ENCODE measurements at places on chromosomes 2 and 18.
A peak's percentile ranks its signal among the peaks of the same experiment; 100 is the strongest.

GRCh38 chr2:230348787-230349186, 21.8 kb downstream of the SP140L start:
- DNase-seq, result no peak

GRCh38 chr2:3204031-3204821, 173.4 kb downstream of the EIPR1 start:
- DNase-seq, result no peak

- no peak for DNase-seq
Measured at GRCh38 chr2:228699400-228699799, 517.9 kb upstream of the SPHKAP start.

DNA sequence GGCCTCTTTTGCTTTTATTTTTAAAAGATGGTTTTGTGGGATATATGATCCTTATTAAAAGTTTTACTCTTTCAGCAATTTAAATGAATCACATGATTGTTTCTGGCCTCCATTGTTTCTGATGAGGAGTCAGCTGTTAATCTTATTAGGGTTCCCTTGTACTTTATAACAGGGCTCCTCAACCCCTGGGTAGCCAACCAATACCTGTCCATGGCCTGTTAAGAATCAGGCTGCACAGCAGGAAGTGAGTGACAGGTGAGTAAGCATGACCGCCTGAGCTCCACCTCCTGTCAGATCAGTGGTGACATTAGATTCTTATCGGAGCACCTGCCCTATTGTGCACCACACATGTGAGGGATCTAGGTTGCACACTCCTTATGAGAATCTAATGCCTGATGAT, 45.1 kb upstream of the FAM98A start:
- no peak for DNase-seq

DNA sequence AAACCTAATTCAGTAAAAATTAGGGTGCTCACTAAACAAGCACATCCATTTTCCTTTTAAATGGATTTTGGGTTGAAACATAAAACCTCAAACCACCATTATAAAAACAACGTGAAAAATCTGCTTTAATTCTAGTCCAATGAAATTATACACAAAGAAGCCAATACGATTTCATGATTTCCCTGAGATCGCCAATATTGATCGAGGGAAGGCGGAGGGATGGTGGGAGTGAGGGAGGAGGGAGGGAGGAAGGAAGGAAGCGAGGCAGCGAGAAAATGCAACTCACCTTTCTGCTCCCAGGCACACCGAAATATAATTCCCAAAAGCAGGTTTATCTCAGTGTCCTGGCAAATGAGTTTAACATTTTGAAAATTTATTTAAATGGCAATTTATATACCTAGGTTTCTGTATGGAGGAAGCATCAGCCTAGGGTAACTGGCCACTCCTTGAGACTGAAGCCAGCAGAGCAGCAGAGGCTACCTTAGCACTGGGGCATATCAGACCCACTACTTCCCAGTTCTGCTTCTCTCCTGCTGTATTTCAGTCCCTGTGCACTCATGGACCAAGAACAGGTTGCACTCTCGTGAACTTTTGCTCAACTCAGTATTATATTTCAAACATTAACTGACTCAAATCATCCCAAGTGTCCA, 2.3 kb upstream of the ONECUT2 start:
- DNase-seq, result no peak

- DNase-seq, result no peak
Measured at GRCh38 chr2:159045545-159046454, 77.4 kb downstream of the TANC1 start.

DNA sequence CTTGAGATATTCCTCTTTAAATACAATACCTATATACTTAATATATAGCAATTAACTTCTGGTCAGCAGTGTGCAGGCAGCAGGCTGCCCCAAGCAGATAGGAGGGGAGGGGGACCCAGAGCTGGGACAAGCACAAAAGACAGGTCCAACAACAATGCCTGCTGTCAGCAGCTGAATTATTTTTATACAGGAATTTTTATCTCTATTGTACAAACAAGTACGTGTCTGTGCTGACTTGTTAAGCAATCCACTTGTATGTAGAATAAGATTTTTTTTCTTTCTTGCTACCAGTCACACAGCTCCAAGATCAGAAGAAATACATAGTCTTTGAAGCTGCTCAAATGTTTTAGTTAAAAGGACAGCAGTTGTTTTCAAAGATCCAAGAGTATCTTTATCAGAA, 16.7 kb downstream of the BCL11A start:
- DNase-seq, result no peak

GRCh38 chr2:103249462-103249861, 487.6 kb downstream of the TMEM182 start:
- DNase-seq, result no peak

GRCh38 chr18:6959110-6959509, 158.5 kb downstream of the LAMA1 start:
- DNase-seq, result no peak

- DNase-seq, result peak; percentile 79
Measured at GRCh38 chr2:39942950-39943349, 163.9 kb upstream of the THUMPD2 start.

- DNase-seq, result no peak
Measured at GRCh38 chr2:46275995-46276394, 21.2 kb upstream of the EPAS1 start.

All from GM04504 (cell line).